ENCODE measurements at places on chromosomes 7 and 10.

GRCh38 chr10:115092258-115092554 lies 959 bp upstream of the ATRNL1 start:
- no peak for DNase-seq

DNA sequence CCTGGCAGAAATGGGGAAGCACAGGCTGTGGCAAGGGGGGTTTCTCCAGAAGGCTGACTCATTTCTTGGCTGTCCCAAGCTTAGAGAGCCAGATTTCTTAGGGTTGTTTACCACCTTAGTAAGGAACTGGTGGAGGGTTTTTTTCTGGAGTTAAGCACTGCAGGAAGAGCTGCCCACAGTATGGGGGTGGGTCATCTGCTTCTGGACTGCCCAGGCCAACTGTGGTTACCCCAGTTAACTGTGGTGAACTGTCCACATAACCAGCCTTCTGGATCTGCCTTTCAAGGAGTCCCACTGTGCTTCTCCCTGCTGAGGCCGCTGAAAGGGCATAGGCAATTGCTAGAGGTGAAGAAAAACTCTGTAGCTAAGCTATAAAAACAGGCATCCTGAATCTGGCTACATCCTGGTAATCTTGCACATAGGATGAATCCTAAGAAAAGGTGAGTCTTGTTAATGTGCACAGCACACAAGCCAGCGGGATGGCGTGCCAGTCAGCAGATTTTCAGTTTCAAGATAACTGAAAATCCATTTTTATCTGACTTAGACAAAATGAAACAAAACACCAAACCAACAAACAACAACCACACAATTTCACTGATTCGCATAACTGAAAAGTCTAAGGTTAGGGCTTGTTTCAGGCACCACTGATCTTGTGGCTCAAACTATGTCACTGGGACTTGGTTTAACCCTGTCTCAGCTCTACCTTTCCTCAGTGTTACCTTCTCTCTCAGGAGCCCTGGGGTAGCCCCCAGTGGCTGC lies 21.6 kb upstream of the TSPAN33 start:
- DNase-seq, result no peak

DNA sequence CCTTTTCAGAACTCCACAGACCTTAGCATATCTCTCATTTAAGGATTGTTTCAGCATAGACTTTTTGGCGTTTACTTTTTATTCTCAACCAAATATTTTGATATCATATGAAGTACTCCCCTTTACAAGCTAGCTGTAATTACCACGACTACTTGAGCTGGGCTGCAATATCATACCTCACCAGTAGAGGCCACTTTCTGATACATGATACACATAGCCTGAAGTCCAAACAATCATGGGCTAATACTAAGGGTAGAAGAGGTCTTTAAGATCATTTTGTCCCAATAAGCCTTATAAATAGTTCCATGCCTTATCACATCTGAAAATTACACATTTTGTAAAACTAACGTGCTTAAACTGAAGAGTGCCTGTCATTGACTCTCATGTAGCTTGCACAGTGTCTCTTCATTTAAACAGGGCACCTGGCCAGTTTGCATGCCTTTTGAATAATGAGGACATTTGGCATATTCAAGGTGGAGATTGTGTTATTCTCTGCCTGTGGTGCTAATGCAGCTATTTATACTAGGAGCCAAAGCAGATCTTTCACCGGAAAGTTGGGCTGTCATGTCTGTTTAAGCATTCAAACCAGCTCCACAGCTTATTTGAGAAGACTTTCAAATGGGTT lies 403.7 kb upstream of the ZMIZ1 start:
- DNase-seq, result no peak

- no peak for DNase-seq
These were observed 370.8 kb upstream of the LRRTM3 start for GRCh38 chr10:66555061-66555460.

DNA sequence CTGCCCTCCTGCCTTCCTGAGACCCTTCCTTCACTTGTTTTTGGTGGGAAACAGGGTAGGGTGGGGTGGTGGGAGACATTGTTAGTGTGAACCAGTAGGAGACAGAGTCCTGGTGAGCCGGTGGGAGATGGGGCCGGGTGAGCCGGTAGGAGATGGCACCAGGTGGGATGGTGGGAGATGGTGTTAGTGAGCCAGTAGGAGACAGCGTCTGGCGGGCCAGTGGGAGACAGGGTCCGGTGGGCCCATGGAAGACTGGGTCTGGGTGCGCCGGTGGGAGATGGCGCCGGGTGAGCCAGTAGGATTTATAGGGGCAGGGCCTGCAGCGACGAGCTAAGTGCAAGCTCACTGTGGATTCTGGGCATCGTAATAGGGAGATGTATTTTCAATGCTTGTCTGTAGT lies 116.8 kb downstream of the TRRAP start:
- no peak for DNase-seq

GRCh38 chr10:68103901-68104300 lies 5.4 kb upstream of the MYPN start:
- DNase-seq, result no peak

- no peak for DNase-seq
These were observed 361.8 kb downstream of the MAGI2 start for GRCh38 chr7:79091661-79092060.

DNA sequence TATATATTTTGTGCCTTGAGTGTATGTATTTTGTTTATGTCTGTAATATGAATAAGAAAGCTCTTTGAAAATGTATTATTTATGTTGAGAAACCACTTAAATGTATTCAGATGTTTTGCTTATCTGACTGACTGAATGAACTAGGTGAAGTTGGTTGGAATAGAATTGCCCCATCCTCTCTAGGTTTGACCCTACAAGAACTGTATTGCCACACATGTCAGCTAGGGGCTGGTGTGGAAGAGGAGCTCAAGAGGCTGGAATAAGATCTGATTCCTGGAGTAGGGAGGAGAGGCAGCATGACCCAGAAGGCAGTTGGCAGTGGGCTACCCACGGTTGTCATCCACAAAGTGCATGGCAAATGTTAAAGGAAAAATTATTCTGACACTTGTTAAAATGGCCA lies 9.1 kb downstream of the SSMEM1 start:
- DNase-seq, result no peak

GRCh38 chr7:16463949-16464715 lies 1.4 kb downstream of the SOSTDC1 start:
- DNase-seq, result no peak

DNA sequence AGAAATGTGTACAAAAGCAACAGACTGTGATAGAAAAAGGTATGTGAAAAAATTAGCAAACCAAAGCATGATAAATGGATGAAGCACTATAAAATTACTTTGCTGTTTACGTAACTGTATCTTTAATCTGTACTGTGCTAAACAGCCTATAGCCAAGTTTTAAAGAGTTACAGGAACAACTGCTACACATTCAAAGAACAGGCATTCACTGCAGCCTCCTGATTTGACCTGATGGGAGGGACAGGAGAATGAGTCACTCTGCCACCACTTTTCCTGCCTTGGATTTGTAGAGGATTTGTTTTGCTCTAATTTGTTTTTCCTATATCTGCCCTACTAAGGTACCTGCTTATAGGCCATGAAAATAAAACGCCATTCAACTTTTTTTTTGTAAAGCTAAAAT lies 116.1 kb downstream of the FANK1 start:
- DNase-seq, result no peak

DNA sequence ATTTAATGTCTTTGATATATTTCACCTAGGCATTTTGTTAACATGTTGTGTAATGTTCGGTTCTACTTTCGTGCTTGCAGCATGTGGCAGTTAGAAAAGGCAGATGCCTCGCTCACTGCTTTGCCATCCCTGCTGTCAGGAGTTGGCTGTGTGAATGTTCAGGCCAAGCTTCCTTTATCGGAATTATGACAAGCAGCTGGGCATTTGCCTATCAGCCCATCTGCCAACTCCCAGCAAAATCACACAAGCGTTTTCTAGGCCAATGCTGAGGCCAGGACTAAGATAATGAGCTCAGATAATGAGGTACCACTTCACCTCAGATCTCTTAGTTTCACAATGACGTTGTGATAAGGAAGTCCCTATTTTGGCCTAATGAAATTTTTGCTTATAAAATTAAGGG lies 212.7 kb upstream of the FAM3C start:
- no peak for DNase-seq

- no peak for DNase-seq
These were observed 182.8 kb downstream of the TCERG1L start for GRCh38 chr10:131128731-131129130.

DNA sequence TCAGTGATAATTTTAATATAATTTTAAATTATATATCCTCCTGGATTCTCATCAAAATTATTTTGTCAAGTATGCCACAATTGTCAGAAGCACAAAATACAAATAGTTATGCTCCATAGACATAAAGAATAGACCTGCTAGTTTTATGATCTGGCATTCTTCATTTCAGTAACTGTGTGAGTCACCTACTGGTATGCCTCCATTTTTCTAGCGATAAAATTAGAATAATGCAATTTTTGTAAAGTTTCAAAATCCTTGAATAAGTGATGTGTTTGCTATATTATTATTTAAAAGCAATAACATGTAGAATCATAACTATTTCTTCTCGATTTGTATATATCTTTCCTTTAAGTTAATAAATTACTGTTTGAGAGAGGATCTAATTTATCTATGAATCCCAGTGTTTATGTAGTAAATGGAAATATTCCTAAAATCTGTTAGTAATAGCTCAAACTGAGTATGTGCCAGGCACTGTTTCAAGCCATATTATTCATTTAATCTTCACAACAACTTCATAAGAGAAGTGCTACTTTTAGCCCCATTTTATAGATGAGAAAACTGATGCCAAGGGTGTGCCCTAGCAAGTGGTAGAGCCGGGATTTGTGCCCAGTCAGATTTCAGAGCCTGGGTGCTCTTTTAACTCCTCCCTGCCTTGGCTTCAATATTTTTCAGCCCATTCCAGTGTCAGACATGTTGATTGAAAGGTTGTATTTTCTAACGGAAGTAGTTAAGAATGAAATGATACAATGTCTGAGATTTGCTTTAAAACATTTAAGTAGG lies 38.4 kb downstream of the NET1 start:
- DNase-seq, result no peak
